Large intestine (tissue), 12 donors: ENCODE measurements at places on chromosomes 12 and 14. TPM values are rescaled to one million over a fixed set of nuclear protein-coding genes. Genes with fewer than 3 reads are reported as not detected.

- DNase-seq: no peak
- H3K4me1 ChIP-seq: peaks cover 62% of the 10 kb centered on the region
- no peak overlapping the region for H3K4me3 ChIP-seq
- peaks cover 24% of the 10 kb centered on the region for H3K36me3 ChIP-seq
Measured at GRCh38 chr12:55718624-55719275, 1.4 kb upstream of the RDH5 start.

GRCh38 chr12:73973486-73973885 is 564.1 kb upstream of the ATXN7L3B start:
- no peaks in the 10 kb centered on the region for H3K27me3 ChIP-seq
- no peak for DNase-seq
- no peak overlapping the region for H3K4me3 ChIP-seq
- no peak overlapping the region for H3K27ac ChIP-seq
- H3K4me1 ChIP-seq: no peaks in the 10 kb centered on the region
- H3K36me3 ChIP-seq: no peaks in the 10 kb centered on the region

The CCDC177 gene
- polyA plus RNA-seq: 0.07 TPM

DNA sequence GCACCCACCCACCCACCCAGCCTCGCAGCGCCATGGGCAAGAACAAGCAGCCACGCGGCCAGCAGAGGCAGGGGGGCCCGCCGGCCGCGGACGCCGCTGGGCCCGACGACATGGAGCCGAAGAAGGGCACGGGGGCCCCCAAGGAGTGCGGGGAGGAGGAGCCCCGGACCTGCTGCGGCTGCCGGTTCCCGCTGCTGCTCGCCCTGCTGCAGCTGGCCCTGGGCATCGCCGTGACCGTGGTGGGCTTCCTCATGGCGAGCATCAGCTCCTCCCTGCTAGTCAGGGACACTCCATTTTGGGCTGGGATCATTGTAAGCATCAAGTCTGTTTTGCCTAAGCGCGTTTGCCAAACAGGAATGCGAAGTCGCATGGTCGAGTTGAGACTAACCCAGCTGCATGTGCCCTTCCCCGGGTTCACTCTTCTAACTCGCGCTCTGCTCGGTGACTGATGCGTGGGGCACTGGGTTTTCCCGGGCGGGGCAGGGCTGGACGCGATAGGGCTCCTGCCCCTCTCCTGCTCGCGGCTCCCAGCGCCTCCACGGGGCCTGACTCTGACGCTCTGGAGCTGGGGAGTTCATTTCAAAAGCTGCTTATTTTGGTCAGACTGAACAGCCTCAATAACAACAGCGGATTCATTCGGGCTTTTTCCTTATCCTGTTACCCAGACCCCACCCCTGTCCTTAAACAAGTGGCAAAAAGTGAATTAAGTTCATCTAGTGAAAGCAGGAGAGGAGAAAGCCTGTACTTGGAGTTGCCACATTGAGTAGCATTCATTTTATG is 458 bp downstream of the SSPN start:
- H3K4me1 ChIP-seq: peaks cover 8% of the 10 kb centered on the region
- no peaks in the 10 kb centered on the region for H3K27me3 ChIP-seq

- H3K27ac ChIP-seq: no peak overlapping the region
- peaks cover 3% of the 10 kb centered on the region for H3K27me3 ChIP-seq
- DNase-seq: no peak
- no peaks in the 10 kb centered on the region for H3K4me1 ChIP-seq
- H3K36me3 ChIP-seq: no peaks in the 10 kb centered on the region
- no peak overlapping the region for H3K4me3 ChIP-seq
Measured at GRCh38 chr14:58617619-58618018, 20.1 kb upstream of the DACT1 start.

- peak; percentile 66 for DNase-seq
- peaks cover 9% of the 10 kb centered on the region for H3K27me3 ChIP-seq
- peak overlapping the region; percentile 63 for H3K4me3 ChIP-seq
- H3K36me3 ChIP-seq: no peaks in the 10 kb centered on the region
Measured at GRCh38 chr14:104827177-104828055, 26.5 kb downstream of the ZBTB42 start.

- H3K4me1 ChIP-seq: peaks cover 5% of the 10 kb centered on the region
- H3K4me3 ChIP-seq: no peak overlapping the region
- DNase-seq: no peak
Measured at GRCh38 chr12:116370886-116371580, 93.5 kb upstream of the MED13L start.

DNA sequence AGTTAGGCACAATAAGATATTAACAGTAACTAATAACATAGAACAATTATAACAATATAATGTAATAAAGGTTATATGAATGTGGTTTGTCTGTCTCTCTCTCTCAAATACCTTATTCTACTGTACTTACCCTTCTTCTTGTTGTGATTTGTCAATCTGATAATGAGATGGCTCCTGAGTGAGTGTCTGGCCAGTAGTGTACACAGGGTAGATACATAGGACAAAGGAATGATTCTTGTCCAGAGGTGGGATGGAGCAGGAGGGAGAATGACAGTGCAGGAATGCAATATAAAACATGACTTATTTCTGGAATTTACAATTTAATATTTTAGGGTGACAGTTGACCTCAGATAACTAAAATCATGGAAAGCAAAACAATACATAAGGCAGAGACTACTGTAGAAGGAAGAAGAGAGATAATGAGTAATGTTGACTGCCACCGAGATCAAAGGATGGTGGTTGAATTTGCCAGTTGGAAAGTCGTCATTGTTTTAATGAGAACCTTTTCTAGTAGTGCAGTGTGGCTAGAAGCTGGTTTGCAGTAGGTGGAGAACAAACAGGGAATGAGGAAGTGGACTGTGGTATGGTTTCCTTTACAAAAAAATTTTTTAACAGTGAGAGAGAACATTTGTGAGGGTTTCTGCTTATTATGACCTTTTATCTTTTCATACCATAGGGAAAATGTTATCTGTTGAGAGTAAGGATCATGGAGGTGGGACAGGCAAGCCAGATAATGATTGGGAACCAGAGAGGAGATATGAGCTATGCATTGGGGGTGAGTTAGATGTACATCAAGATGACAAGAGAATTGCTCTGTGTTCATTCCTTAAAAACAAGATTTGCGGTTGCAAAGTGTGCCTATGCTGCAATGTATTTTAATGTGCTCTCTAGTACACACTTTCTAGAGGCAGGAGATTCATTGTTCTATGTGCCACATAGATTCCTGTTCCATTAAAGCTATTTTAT is 458.3 kb downstream of the BTG1 start:
- no peak for DNase-seq
- no peak overlapping the region for H3K4me3 ChIP-seq
- no peaks in the 10 kb centered on the region for H3K36me3 ChIP-seq
- H3K4me1 ChIP-seq: no peaks in the 10 kb centered on the region

GRCh38 chr14:85607651-85608081 is 77.7 kb downstream of the FLRT2 start:
- no peaks in the 10 kb centered on the region for H3K27me3 ChIP-seq
- H3K4me1 ChIP-seq: no peaks in the 10 kb centered on the region
- H3K27ac ChIP-seq: no peak overlapping the region
- no peak for DNase-seq
- H3K36me3 ChIP-seq: no peaks in the 10 kb centered on the region

The UNC79 gene
- 1.5 TPM for polyA plus RNA-seq

The STXBP6 gene
- polyA plus RNA-seq: 27.8 TPM

DNA sequence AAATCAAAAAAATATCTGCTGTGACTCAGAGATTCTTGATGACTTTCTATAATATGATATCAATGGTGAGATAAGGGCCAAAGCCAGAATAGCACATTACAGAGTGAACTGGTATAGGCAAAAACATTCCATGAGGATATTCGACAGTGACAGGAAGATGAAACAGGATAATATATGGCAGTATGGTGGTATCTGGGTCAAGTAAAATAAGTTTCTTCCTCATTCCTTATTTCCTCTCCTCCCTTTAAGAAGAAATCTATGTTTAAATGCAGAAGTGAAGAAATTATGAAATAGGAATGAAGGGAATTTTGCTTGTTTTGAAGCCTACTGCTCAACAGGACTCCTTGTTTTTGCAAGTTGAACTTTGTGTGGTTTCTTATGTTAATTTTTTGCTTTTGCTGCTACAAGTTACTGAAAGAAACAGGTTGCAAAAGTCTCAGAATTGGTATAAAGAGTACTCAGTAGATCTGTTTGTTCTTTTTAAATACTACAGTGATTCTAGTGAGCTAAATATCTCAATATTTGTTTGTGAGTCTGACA is 7.0 kb downstream of the ACSS3 start:
- no peak overlapping the region for H3K4me3 ChIP-seq
- H3K27me3 ChIP-seq: no peaks in the 10 kb centered on the region
- H3K4me1 ChIP-seq: peaks cover 2% of the 10 kb centered on the region
- no peak overlapping the region for H3K27ac ChIP-seq
- DNase-seq: no peak
- H3K36me3 ChIP-seq: no peaks in the 10 kb centered on the region

DNA sequence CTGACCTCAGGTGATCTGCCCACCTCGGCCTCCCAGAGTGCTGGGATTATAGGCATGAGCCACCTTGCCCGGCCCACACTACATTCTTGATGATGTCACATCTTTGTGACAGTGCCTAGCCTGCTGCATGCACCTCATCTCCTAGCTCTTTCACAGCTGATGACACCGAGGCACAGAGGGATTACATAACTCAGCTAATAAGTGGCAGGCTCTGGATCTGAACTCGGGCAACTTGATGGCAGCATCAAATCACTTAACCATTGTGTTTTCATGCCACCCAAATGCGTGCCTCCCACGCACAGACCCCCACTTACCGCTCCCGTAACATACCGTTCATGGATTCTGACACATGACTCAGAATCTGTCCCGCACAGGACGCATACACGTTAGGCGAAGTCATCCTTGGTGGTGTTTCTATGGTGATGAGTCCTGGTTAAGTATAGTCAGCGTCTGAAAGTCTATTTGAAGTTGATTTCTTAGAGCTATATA is 7.4 kb downstream of the TMEM120B start:
- H3K36me3 ChIP-seq: peaks cover 6% of the 10 kb centered on the region
- no peak for DNase-seq
- H3K27me3 ChIP-seq: no peaks in the 10 kb centered on the region
- no peaks in the 10 kb centered on the region for H3K4me1 ChIP-seq
- no peak overlapping the region for H3K27ac ChIP-seq

The CLEC4D gene
- polyA plus RNA-seq: 0.03 TPM

- H3K27me3 ChIP-seq: no peaks in the 10 kb centered on the region
- H3K4me1 ChIP-seq: peaks cover 9% of the 10 kb centered on the region
- H3K36me3 ChIP-seq: peaks cover 8% of the 10 kb centered on the region
- H3K4me3 ChIP-seq: no peak overlapping the region
- DNase-seq: no peak
- no peak overlapping the region for H3K27ac ChIP-seq
Measured at GRCh38 chr12:128820723-128821432, 2.9 kb downstream of the SLC15A4 start.

DNA sequence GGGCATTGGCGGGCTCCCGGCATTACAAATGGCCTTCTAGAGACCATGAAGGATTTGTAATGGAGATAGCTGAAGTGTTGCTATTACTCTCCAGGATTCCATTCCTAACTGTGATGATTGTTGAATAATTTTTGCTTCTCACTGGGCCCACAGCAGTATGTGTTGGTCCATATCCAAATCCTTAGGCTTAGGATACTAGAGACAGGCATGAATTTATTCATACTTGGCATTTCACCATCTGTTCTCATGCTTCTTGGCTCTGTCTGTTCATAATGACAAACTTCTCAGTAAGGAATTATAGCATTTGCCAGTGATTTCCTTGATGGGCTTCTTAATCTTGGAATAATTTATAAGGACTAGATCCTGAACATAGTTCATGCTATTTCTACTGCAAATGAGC is 832.9 kb downstream of the C12orf50 start:
- H3K4me1 ChIP-seq: no peaks in the 10 kb centered on the region
- no peak for DNase-seq
- no peak overlapping the region for H3K27ac ChIP-seq
- no peaks in the 10 kb centered on the region for H3K36me3 ChIP-seq
- no peak overlapping the region for H3K4me3 ChIP-seq

- no peak overlapping the region for H3K4me3 ChIP-seq
- no peaks in the 10 kb centered on the region for H3K27me3 ChIP-seq
Measured at GRCh38 chr14:75399843-75400775, 27.7 kb upstream of the JDP2 start.
